ENCODE measurements at places on chromosomes 1 and 21. TPM values are rescaled to one million over a fixed set of nuclear protein-coding genes. Genes with fewer than 3 reads are reported as not detected.

DNA sequence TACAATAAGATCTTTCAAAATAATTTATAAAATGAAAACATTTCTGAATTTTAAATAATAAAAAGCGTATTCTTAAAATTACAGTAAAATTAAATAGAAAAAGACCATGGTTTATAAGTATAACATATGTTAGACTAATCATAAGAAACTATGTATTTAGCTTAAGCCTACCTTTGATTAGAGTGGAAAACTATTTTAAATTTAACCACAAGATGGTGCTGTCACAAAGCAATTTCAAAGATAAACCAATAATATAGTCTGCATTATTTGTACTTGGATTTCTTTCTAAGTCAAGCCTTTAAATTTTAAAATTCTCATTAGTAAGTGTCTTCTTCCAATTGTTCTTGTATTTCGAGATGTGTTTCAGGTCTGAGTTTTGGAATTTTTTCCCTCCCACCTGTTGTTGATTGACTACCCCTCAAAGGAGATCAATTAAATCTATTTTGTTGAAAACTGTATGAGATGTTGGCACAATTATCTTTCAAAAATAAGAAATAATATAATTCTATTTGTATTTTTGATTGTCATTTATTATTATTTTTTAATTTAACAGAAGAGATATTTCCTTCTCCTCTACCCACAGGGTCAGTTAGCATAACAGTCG, 459.8 kb downstream of the KCNT2 start:
- ATAC-seq = no peak

GRCh38 chr1:39310691-39311090, 106.2 kb downstream of the MACF1 start:
- ATAC-seq = no peak

GRCh38 chr1:45304311-45305081, 22.2 kb upstream of the HPDL start:
- no peak for ATAC-seq

- no peak for ATAC-seq
Measured at GRCh38 chr1:218382261-218382660, 37.1 kb downstream of the TGFB2 start.

- no peak for ATAC-seq
Measured at GRCh38 chr1:24925963-24926362, 4.1 kb downstream of the RUNX3 start.

DNA sequence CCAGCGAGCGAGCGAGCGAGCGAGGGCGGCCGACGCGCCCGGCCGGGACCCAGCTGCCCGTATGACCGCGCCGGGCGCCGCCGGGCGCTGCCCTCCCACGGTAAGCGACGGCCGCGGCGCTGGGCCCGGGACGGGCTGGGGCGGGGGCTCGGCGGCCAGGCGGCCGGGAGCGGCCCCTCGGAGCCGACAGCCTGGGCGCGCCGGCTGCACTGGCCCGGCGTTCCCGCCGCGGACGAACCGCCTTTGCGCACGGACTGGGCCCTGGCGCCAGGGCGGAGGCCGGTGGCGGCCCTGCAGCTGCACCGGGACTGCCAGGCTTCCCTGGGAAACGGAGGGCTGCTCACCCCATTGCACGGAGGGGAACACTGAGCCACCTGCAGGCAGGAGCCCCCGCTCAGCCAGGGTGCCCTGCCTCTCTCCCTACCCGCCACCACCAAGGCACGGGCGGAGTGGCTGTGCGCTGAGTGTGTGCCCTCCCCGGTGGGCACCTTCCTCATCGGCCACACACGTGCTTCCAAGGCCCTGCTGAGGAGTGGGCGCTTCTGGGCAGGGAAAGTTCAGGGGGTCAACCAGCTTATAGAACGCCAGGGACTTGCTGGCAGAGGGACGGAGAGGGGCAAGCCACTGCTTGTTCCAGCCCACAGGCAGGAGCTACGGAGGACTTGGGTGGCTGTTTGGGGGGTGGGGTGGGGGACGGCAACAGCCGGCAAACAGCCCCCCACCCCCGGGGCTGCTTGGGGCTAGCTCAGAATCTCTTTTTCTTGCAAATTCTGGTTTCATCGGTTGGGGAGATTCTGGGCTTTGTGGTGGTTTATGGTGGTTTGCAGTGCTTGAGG, 532 bp downstream of the CSF1 start:
- no peak for ATAC-seq

The FOXD2 gene
- 0.04 TPM for total RNA-seq

The AMIGO1 gene
- 18.6 TPM for total RNA-seq

The NR1I3 gene
- not detected for total RNA-seq

The AMPD2 gene
- total RNA-seq = 38.0 TPM

The SPRR4 gene
- not detected for total RNA-seq

All from gastroesophageal sphincter (tissue), 4 donors.